ENCODE measurements at places on chromosomes 16 and 17.

- no peak for DNase-seq
Observed at GRCh38 chr17:45184144-45184543, 22.5 kb downstream of the HEXIM2 start.

GRCh38 chr16:82535262-82535661, 91.5 kb upstream of the CDH13 start:
- no peak for DNase-seq

GRCh38 chr16:29962344-29962994, 590 bp downstream of the TMEM219 start:
- DNase-seq = peak; percentile 4

GRCh38 chr16:47129755-47130435, 13.8 kb downstream of the NETO2 start:
- DNase-seq = no peak

- DNase-seq = no peak
Observed at GRCh38 chr17:51434434-51435170, 174.3 kb downstream of the UTP18 start.

- DNase-seq = no peak
Observed at GRCh38 chr17:40547079-40547784, 18.0 kb downstream of the CCR7 start.

- DNase-seq = no peak
Observed at GRCh38 chr17:5365831-5366230, 53.6 kb downstream of the NUP88 start.

DNA sequence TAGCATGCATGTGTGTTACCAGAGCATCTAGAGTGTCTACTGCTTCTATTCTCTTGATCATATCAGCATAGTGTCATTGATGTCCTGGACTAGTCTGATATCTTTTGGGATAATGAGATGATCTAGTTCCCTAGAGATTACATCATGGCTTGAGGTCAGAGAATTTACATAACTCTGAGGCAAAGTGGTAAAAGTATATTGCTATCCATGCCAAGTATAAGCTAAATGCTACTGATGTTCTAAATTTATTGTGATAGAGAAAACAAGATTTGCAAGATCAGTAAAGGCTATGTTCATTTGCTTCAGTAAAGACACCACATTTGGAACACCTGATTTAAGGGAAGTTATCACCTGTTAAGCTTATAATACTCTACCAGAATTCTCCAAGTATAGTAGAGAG, 280.7 kb upstream of the PSMD7 start:
- DNase-seq = no peak

GRCh38 chr16:2471016-2471652, at the start of gene NTN3:
TSS of gene NTN3 (plus strand) at chr16:2471297. CDS start at chr16:2471702, 405 bp downstream.
- no peak for DNase-seq

GRCh38 chr17:81428948-81429774, 33.9 kb downstream of the BAHCC1 start:
- DNase-seq = peak; percentile 42

DNA sequence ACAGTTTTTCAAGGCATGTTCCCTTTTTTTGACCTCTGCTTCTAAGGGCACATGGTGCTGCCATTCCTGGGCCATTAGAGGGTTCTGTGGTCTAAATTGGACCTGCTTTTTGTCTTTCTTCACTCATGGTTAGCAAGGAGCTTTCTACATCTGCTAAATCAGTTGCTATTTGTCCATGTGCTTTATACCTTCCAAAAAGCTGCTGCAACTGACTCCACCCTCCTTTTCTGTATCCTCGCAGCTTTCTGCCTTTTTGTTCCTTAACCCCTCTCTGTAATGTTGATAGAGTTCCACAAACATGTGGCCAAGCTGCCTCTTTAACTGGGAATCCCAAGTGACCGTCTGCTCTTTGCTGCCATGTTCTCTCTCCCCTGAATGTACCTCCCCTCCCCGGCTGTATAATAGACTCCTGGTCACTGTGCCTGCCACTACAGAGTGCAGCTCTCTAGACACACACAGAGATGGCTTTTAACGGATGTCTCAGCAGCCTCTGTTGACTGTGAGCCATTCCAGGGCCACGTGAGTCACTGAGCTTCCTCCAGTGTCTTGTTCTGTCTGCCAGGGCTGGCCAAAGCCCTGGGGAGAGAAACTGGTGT, 57.4 kb upstream of the TEKT3 start:
- DNase-seq = no peak

GRCh38 chr16:20899477-20900298, 470 bp downstream of the DCUN1D3 start:
- no peak for DNase-seq

DNA sequence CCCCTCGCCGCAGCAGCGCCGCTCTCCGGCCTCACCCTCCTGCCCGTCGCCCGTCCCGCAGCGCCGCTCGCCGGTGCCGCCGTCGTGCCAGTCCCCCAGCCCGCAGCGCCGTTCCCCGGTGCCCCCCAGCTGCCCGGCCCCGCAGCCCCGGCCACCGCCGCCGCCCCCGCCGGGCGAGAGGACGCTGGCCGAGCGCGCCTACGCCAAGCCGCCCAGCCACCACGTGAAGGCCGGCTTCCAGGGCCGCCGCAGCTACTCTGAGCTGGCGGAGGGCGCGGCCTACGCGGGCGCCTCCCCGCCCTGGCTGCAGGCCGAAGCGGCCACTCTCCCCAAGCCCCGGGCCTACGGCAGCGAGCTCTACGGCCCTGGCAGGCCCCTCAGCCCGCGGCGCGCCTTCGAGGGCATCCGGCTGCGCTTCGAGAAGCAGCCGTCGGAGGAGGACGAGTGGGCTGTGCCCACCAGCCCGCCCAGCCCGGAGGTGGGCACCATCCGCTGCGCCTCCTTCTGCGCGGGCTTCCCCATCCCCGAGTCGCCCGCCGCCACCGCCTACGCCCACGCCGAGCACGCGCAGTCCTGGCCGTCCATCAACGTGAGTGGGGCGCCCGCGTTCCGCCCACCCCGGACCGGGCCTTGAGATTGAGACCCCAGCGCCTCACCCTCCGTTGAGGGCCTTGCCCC, 15.0 kb downstream of the TBKBP1 start:
- DNase-seq = no peak

DNA sequence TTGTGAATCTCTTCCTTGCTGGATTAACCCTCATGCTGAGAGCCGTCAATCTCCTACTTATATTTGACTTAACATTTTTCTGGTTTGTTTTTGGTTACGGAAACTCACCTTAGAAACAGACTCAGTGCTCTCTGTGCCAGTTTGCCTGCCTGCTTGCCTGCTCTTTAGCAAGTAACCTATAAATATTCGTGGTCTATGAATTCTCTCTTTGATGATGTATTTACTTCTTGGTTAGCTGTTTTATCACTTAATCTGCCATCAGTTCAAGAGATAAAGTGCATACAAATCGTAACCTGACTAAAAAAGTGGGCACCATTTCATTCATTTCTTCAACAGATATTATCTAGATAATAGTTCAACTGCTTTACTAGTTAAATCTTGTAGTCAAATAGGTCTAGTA, 26.7 kb downstream of the CYB5B start:
- DNase-seq = no peak

DNA sequence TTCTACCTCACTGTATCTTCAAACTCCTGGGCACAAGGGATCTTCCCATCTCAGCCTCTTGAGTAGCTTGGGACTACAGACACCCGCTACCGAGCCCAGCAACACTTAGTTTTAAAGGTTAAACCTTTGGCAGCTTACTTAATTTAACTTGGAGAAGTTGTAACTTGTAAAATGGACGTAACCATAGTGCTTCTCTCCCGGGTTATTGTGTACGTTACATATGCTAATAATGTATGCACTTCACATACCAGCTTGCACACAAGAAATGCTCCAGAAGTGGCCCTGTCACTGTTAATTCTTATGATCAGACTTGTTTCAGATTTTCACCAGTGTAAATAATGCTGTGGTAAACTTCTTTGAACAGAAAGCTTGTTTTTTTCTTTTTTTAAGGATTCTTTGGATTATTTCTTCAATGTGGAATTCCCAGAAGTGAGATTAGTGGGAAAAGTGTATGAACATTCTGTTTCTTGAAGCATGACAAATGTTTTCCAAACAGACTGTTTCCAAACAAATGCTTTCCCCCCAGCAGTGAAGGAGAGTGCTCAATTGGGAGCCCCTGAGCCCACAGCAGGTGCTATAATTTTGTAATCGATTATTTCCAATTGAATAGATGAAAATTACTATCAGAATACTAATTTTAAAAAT, 61.5 kb downstream of the EPN2 start:
- no peak for DNase-seq

DNA sequence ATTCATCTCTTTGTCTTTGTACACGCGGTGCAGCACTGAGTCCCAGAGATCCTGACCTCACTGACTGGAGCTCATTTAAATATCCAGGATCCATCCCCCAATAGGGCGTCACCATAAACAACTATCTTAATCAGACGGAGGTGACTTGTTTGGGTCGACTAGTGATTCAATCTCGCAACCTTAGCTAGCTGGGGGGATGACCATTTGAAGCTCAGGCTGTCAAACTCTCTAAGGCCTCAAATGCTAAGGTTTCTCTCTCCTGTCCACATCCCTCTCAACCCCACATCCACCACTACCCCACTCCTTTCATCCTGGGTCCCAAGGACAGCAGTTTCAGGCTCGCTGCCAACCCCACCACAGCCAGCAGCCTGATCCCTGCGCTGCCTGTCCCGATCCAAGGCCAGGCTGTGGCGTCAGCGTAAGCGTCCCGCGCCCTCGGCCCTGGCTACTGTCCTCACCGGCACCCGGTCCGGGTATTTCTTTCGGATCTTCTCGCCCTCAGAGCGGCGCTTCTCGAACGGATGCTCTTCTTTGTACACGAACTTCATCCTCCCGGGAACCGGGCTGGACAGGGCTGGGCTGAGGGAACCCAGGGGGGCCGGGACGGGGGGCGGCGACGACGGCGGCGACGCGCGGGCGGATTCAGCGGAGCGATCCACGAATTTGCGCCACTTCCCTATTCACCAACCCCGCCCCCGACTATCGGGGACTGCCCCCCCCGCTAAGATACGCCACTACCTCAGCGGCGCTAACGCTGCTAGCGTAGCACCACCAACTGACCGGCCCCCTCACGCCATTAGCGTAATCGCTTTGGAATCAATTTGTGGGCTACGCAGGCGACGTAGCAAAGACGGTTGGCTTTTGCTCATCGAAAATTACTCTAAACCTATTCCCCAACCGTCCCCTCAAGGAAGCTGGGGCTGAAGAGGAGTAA, at the start of gene GABARAP:
GABARAP (minus strand) TSS at position 667 of the 934 bp plus-strand sequence; CDS start at position 548, 119 bp downstream.
- peak; percentile 82 for DNase-seq

DNA sequence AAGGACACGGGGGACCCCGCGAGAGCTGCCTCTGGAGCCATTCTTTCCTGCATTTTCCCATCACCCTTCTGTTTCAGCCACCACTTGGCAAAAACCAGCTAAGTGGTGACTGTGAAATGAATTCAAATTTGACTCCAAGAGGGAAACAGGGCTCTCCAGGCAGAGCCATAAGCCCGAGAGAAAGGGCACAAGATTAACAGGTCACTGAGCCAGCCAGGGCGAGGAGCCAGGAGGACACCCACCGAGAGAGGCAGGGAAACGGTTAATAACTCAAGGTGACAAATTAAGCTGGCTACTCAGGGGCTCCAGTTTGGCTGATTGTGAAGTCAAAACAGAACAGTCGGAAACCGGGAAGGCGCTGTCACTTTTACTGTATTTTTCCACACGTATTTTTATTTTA, 67.8 kb upstream of the SOX9 start:
- DNase-seq = no peak

GRCh38 chr16:66309-67182, 5.9 kb downstream of the RHBDF1 start:
- DNase-seq = no peak

DNA sequence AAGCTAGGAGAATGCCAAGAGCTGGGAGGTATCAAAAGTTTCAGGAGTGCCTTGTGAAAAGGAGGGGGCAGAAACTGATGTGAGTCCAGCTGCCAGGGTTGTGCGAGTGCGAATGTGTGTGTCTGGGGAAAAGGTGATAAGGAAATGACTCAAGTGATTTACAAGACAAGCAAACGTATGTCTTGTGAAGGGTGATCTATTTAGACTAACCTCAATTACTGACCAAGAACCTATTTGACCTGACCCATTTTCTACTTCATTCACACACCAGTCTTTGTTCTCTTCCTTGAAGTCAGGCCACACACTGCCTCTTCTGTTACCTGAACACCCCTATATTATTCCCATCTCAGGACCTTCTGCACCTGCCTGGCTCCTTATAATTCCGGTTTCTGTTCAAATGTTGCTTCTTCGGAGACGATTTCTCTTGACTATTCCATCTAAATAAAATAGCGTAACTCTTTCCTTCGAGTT, 1.0 kb downstream of the GDE1 start:
- DNase-seq = no peak

DNA sequence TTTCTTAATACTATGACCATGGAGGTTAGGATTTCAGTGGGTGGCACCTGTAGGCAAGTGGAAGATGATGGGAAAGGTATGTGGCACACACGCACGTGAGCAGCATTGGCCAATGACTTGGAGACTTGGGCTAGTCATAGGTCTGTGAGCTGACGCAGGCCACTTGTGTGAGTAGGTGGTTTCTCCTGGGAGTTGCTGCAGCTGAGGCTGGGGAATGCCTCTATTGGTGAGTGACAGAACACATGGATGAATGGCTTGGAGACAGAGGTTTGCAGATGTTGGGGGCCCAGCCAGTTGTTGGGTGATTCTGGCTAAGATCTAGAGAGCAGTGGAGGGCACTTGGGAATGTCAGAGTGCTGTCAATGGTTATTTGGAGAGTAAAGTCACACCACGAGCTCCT, 64.1 kb downstream of the MARF1 start:
- DNase-seq = no peak

- no peak for DNase-seq
Observed at GRCh38 chr17:194828-195602, 13.6 kb upstream of the DOC2B start.

DNA sequence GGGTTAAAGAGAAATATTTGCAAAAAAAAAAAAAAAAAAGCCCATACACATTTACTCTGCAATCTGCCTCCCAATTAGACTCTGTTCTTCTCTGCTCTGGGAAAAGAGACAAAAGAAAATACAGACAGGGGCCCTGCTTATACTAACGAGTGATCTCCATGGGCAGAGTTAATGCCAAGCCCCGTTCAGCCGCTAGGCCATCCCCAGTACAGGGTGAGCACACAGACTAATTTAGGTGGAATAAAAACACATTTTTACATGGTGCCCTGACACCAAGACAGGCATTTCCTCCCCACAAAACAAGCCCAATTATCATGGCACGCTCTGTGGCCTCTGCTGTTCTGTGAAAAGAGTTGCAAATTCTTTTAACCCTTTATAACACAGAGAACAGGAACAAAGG, 356.3 kb upstream of the C16orf82 start:
- no peak for DNase-seq

- no peak for DNase-seq
Observed at GRCh38 chr16:5075637-5076036, 4.0 kb downstream of the ALG1 start.

DNA sequence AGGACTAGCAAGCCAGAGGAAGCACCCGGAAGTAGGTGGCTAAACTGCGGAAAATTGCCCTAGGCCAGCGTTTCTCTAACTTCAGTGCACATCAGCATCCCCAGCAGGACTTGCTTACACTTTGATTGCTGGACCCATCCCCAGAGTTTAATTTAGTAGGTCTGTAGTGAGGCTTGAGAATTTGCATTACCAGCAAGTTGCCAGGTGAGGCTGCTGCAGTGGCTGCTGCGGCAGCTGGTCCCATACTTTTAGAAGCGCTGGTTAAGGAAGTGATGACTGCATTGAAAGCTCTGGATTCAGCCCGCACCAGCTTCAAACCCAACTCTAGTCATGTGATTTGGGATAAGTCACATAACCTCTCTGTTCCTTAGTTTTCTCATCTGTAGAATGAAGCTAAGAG, 4.2 kb downstream of the EEF2K start:
- DNase-seq = no peak

- no peak for DNase-seq
Observed at GRCh38 chr16:10504404-10504885, 76.0 kb downstream of the EMP2 start.

- DNase-seq = no peak
Observed at GRCh38 chr17:82047914-82048570, 3.6 kb downstream of the RFNG start.
